Endothelial cell of umbilical vein (primary cell): ENCODE measurements at places on chromosomes 2 and 18. TPM values are rescaled to one million over a fixed set of nuclear protein-coding genes. Genes with fewer than 3 reads are reported as not detected.

HAUS1 gene
- total RNA-seq = 57.1 and 60.6 TPM in 2 replicates

LRRTM4 gene
- not detected in 2 replicates for total RNA-seq

L3MBTL4 gene
- total RNA-seq = 0.18 and 0.80 TPM in 2 replicates

SLC9A4 gene
- total RNA-seq = 0.07 TPM in 1 of 2 replicates, not detected in the other

ACMSD gene
- not detected in 2 replicates for total RNA-seq

MAP3K19 gene
- not detected in 2 replicates for total RNA-seq

PAX8 gene
- 0.22 and 0.28 TPM in 2 replicates for total RNA-seq

PTCD3 gene
- 89.9 and 96.0 TPM in 2 replicates for total RNA-seq

HOXD13 gene
- not detected in 2 replicates for total RNA-seq

VWA3B gene
- not detected in 2 replicates for total RNA-seq

TCF4 gene
- 374 and 390 TPM in 2 replicates for total RNA-seq

SULT1C4 gene
- total RNA-seq = 28.2 and 29.3 TPM in 2 replicates

TMEM178A gene
- 0.90 and 2.8 TPM in 2 replicates for total RNA-seq

ARMC9 gene
- 19.3 and 24.2 TPM in 2 replicates for total RNA-seq

ALPG gene
- not detected in 2 replicates for total RNA-seq

PDE1A gene
- total RNA-seq = 0.49 and 0.83 TPM in 2 replicates

SGO2 gene
- total RNA-seq = 19.7 and 20.5 TPM in 2 replicates

CKAP2L gene
- total RNA-seq = 25.2 and 30.7 TPM in 2 replicates

CNGA3 gene
- total RNA-seq = not detected in 2 replicates

PARD3B gene
- total RNA-seq = 17.7 and 30.9 TPM in 2 replicates

CNTNAP5 gene
- not detected in 2 replicates for total RNA-seq

CHST10 gene
- 12.3 and 13.1 TPM in 2 replicates for total RNA-seq

SIGLEC15 gene
- not detected in 2 replicates for total RNA-seq

PLA2R1 gene
- 14.4 and 15.6 TPM in 2 replicates for total RNA-seq

PFN4 gene
- 0.93 TPM in 1 of 2 replicates, not detected in the other for total RNA-seq

MFSD2B gene
- 0.28 and 0.82 TPM in 2 replicates for total RNA-seq

CDK5R2 gene
- not detected in 2 replicates for total RNA-seq

SRD5A2 gene
- not detected in 2 replicates for total RNA-seq

GALNT14 gene
- 0.35 and 0.40 TPM in 2 replicates for total RNA-seq
